ENCODE measurements at places on chromosomes 4 and X.

DNA sequence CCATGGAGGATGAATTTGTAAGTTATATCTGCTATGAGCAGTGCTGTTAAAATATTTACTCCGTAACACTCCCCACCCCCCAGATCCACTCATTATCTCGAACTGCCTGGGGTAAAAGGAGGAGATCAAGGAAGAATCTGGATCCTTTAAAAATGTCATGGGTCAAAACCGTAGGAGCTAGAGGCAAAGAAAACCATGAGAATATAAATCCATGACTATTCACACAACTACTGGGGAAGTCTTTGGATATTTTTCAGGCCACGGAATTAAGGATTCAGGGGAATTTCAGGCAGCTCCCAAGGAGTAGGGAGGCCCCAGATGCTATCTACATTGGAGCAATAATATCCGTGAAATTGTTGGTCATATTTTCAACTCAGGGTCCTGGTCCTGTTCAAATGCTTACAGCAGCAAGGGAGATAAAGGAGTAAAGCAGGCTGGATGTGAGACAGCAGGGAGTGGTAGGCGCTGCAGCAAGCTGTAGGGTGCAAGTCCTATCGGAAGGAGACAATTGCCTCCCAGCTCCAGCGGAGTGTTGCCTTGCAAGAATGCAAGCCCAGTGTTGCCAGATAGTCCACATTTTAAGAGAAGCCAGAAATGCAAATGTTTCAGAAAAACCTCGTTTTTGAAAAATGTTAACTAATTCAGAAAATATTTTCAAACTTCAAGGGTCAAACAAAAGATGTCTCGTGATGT lies 116.2 kb upstream of the KIT start:
- no peak for DNase-seq

DNA sequence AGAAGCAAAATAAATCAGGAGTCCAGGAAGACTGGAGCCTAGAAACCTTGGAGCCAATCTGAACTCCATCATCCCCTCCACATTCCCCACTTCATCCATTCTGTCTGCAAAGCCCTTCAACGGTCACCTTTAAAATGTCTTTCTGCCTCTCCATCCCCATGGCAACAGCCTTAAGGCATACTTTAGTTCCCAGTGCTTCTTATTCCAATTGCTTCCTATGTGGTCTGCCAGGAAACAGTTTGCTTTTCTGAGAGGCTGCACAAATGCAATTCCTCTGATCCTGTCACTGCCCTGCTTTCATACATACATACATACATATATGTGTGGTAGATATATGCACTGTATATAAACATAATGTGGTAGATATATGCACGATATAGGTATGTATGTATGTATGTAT lies 786 bp upstream of the MAGEH1 start:
- no peak for DNase-seq

GRCh38 chr4:79442422-79442821 lies 34.4 kb upstream of the GK2 start:
- DNase-seq, result no peak

- no peak for DNase-seq
Measured at GRCh38 chr4:25874655-25875054, 11.9 kb upstream of the SEL1L3 start.

DNA sequence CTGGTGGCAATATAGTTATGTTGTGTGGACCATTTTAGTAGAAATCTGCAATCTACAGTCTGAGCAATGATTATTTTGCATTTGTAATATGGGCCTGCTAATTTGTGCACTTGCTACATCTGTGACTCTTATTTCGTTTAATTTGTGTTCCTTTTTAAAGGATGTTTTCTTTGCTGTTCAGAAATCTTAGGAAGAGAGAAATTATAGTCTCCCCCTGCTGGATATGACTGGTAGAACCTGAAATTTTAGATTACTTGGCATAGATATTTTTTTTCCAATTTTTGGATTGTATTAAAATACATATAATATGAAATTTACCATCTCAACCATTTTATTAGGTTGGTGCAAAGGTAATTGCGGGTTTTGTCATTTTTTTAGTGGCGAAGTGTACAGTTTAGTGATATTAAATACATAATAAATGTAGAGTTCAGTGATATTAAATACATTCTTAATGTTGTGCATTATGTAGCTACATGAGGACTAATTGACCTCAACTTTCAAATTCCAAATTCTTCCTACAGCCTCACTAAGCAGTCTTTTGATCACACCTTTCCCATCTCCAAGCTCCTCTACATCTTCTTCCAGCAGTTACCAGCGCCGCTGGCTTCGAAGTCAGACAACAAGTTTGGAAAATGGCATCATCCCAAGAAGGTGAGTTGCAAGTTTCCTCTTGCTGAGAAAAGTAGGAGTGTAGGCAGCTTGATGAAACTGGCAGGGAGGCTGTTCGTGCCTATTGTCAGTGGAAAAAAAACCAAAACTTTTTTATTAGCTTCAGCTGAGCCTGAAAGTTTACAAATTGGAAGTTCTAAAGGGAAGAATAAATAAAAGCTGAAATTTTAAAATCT lies 82.2 kb downstream of the FNIP2 start:
- DNase-seq, result peak; percentile 19

DNA sequence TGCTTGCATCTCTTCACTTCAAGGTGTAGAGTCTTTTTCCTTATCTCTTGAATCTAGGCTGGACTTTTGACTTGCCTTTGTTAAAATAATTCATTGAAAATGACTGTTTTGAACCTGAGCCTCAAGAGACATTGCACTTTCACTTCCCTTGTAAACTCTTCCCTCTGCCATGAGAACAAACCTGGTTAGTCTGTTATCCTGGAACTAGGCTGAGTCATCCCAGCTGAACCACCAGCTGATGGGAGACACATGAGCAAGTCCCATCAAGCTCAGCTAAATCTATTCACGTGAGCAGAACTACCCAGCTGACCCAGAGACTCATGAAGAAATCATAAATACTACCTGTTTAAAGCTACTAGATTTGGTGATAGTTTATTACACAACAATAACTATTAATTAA lies 202.3 kb upstream of the CENPE start:
- DNase-seq, result peak; percentile 1

Data from germinal center (tissue), 1 donor.